Stimulated activated CD4-positive, alpha-beta T cell treated with anti-CD3 and anti-CD28 coated beads, Interleukin-15, amount 100 ng/mL, for 1 hour (primary cell): ENCODE measurements at places on chromosomes 2 and 18.

DNA sequence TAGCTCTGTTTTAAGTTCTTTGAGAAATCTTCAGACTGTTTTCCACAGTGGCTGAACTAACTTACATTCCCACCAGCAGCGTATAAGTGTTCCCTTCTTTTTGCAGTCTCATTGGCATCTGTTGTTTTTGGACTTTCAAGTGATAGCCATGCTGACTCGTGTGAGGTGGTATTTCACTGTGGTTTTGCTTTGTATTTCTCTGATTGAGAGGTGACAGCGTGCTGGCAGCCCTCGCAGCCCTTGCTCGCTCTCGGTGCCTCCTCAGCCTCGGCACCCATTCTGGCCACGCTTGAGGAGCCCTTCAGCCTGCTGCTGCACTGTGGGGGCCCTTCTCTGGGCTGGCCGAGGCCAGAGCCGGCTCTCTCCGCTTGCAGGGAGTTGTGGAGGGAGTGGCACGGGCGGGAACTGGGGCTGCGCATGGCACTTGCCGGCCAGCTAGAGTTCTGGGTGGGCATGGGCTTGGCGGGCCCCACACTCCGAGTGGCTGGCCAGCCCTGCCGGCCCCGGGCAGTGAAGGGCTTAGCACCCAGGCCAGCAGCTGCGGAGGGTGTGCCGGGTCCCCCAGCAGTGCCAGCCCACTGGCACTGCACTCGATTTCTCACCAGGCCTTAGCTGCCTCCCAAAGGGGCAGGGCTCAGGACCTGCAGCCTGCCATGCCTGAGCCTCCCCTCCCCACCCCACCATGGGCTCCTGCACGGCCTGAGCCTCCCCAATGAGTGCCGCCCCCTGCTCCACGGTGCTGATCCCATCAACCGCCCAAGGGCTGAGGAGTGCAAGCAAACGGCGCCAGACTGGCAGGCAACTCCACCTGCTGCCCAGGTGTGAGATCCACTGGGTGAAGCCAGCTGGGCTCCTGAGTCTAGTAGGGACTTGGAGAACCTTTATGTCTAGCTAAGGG, 151.8 kb downstream of the IRS1 start:
- no peak for DNase-seq

GRCh38 chr2:114010001-114010400, 120.1 kb downstream of the ACTR3 start:
- no peak for DNase-seq

- DNase-seq: peak; percentile 15
Observed at GRCh38 chr2:15636972-15637785, 45.5 kb downstream of the DDX1 start.

DNA sequence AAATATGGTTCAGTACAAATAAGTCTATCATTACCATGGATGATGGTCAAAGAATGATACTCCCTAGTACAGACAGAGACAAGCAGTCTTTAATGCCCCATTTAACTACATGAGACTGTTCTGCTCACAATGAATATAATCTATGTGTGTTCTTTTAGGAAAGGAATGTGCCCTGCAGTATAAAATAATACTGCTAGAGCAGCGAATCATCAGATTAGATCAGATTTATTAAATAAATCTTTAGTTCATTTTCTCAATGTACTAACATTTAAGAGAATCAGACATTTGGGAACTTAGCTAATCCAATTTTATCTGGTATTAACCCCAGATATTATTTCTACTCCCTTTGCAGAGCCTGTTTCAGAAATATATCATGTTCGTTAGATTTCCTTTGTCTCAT, 272.0 kb upstream of the GCFC2 start:
- no peak for DNase-seq

- DNase-seq: no peak
Observed at GRCh38 chr18:32371384-32371783, 99.3 kb downstream of the GAREM1 start.

DNA sequence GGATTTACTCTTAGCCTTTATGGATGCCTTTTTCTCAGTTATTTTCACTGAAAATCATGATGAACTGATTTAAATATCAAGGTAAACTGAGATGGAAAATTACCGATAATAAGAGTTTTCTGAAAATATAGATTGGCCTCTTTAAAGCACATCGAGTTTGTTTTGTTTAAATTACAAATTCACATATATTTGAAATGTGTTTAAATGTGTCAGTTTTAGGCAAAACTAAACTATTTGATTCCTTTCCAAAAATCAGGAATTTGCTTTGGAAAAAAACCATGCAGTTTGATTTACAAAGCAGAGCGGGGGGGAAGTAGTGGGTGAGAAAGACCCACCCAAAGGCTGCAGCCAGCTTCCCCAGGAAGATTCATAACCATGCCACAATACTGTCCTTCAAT, 52.0 kb upstream of the EML4 start:
- no peak for DNase-seq

- DNase-seq: no peak
Observed at GRCh38 chr2:158486970-158487325, 30.2 kb downstream of the PKP4 start.

GRCh38 chr2:71907503-71907902, 240.2 kb downstream of the CYP26B1 start:
- DNase-seq: no peak

- DNase-seq: no peak
Observed at GRCh38 chr2:233261819-233262555, 10.5 kb downstream of the ATG16L1 start.

DNA sequence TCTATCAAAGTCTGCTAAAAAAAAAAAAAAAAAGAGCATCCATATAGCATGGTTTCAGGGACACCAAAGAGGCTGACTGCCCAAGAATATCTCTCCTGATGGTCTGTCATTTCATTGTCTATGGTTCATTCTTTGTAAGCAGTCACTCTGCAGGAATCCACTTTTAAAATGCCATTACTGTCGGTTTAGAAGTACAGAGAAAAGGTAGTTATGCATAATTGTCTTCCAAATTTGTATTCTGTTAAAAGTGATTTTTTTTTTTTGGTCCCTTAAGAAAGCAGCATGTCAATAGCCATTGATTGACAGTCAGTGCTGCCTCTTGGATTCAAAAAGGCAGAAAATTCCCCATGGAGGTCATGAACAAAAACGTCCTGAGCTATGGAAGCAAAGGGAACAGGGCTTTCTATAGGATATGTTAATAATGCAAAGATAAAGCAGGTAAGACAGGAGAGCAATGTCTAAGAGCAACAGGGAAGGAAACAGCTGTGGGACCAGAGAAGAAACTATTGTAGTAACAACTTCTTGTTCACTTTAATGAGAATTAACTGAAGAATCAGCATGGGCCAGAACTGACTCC, 245.8 kb downstream of the TMX3 start:
- DNase-seq: no peak

DNA sequence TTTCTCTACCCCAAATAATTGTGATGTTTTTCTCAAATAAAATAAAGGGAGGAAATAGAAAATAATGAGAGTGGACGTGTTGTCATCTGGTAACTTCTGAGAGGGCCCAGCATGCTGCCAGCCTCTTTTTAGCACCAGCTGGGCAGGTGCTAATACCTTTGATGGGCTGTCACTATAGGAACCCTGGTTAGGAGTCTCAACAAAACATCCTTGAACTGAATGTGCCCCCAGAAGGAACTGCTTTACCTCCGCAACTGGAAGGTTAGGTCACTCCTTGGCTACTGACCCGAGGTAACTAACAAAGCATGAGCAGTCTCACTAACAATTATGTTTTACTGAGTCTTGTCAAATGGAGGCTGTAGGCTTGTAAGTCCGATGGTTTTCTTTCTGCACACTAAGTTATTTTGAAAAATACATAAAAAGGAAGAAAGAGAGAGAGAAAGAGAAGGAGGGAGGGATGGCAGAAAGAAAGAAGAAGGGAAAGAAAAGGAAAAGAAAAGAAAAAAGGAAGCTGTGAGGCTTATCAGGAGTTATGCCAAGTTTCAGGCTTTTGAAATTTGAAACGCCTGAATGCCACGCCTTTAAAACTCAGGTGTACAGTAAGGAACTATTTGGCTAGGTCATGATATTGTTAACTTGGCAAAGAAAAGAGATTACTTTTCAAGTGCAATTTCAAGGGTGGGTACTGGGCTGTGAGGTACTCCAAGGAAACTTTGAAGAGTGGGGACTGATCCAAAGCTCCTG, 91.0 kb downstream of the TGIF1 start:
- DNase-seq: no peak

DNA sequence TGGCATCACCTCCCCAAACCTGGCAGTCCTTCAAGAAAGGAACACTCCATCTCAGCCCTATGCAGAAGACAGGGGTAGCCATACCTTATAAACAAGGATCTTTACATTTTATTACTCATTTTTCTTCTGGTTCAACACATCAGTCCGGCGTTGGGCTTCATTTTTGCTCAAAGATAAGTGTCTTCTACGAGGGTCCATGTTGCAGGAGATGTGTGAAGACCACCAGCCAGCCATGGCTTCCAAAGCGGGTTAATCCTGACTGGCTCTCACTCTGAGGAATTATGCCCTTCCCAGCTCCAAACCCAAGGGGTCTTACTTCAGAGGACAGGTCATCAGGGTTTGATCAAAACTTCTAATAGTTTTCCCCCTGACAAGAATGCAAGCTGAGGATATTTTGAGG, 23.9 kb upstream of the GNAL start:
- no peak for DNase-seq

DNA sequence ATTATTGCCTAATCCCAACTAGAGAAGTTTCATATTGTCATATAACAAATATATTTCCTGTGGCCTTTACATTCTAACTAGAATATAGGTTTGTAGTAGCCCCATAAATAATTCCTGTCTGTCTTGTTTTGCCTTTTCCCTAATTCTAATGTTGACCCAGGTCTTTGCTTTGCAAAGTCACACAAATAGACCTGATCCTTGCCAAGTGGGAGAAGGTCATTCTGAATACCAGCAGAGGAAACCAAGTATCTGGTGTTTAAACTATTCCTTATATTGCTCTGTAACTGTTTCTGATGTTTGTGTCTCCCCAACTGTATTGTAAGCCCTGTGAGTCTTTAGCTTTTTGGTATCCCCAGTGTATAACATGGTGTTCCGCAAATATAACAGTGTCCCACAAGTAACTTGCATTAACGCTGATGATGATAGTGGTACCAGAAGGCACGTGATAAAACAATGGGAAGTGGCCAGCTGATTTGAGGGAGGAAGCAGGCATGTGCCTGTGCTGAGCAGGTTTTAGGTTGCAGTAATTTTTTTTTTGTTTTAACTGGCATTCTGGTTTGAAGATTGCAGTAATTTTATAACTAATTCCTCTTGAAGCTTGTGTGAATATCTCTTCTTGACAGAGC, 11.1 kb downstream of the HADHB start:
- DNase-seq: no peak

- DNase-seq: no peak
Observed at GRCh38 chr2:64133828-64134227, 10.4 kb downstream of the PELI1 start.

DNA sequence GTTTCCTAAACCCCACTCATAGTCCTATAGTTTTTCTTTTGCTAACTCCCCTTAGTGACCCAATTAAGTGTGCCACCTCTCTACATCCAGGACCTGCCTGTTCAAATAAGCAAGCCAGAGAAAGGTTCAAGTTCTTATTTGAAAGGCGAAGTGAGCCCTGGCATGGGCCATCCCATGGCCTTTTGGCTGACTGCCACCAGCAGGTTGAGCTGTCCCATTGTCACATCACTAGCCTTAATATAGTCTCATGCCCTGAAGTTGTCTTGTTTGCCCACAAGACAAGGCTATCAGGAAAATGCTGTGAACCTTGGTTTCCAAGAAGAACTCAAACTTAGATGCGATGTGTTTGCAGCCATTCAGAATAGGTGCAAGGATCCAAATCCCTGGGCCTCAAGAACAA, 158.8 kb downstream of the SH3RF3 start:
- no peak for DNase-seq

DNA sequence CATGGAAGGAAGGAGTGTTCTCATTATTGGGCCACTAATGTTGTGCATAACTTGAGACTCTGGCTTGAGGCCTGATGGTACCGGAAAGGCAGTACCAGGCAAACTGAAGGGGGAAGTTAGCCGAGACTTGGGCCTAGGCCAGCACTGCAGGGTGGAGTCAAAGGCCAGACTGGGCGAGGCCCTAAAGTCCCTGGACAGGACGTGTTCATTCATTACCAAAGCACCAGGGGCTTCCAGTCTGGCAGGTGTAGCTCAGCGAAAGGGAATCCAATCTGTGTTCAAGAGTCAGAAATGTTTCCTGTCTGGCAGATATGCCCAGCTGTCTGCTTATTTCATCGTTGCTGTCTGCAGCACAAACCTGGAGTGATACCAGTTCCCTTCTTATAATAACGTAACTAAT, 4.7 kb upstream of the ITSN2 start:
- DNase-seq: no peak

GRCh38 chr18:27785815-27786471, 391.0 kb downstream of the CDH2 start:
- no peak for DNase-seq

DNA sequence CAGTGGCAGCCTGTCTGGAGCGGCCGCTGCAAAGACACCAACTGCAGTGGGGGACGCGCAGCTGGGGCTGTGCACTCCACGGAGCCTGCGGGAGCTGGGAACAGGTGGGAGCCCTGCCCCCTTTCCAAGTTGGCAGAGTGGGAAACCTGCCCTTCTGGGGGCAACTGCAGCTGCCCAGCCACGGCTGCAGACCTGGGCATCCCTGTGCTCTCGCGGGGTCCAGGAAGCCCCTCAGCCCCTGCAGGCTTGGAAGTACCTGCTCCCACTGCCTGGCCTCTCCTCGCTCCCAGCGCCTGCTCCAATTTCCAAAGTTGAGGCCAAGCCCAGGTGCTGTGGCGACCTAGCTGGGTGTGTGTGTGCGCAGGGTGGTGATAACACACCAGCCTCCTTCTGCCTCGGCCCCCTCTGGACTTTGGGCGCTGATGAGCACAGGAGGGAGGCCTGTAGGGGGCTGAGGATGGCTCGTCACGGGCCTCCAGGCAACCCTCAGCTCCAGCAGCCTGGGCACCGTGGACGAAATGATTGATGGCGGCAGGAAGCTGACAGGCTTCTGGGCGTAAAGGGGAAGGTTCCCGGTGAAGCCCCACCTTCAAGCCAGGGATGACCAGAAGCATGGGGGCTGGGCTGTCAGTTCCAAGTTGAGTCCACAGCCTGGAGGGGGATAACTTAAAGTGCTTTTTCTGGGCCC, 76.9 kb downstream of the PTPN4 start:
- DNase-seq: no peak

DNA sequence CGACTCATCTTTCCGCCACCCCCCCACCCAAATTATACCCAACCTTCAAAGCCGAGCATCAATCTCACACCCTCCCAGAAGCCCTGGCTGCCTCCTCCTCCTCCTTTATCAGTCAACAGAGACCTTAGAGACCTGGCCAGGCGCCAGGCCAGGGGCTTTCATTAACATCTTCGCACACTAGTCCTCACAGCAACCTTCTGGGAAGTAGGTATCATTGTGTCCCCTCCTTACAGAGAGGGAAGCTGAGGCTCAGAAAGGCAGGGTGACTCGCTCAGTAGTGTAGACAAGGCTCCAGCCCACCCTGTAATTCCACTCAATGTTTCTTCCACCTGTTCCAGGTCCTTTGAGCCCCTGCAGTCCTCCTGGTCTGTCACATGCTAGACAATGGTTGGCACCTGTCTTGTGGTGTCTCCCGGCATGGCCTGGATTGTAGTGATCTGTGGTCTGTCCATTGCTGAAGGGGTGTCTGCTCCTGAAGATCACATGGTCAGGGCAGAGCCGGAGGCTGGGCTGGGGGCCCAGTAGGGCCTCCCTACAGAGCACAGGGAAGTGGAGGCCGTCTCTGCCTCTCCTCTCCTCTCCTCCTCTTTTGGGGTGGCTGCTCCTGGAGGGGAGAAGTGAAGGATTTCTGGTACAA, 36.0 kb downstream of the KLHL29 start:
- no peak for DNase-seq
